ENCODE measurements at places on chromosomes 13 and 19.

DNA sequence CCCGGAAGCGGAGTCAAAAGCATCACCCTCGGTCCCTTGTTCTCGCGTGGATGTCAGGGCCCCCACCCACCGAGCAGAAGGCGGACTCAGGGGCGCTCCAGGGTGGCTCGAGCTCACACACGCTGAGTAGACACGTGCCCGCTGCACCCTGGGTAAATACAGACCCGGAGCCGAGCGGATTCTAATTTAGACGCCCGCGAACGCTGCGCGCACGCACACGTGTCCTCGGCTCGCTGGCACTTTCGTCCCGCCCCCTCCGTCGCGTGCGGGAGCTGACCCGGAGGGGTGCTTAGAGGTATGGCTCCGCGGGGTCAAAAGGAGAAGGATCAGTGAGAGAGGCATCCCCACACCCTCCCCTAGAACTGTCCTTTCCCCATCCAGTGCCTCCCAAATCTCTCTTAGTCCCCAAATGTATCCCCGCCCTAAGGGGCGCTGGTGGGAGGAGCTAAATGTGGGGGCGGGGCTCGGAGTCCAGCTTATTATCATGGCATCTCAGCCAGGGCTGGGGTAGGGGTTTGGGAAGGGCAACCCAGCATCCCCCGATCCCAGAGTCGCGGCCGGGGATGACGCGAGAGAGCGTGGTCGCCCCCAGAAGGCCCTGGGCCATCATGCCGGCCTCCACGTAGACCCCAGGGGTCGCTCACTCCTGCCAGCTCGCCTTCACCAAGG is 451 bp upstream of the ICAM5 start:
- DNase-seq, result peak; percentile 56

- DNase-seq, result no peak
Observed at GRCh38 chr19:6849876-6850275, 37.5 kb upstream of the ADGRE1 start.

GRCh38 chr13:87942205-87942604 is 271.0 kb downstream of the SLITRK5 start:
- DNase-seq, result no peak

- no peak for DNase-seq
Observed at GRCh38 chr13:110409581-110409992, 102.5 kb downstream of the COL4A2 start.

All from naive thymus-derived CD8-positive, alpha-beta T cell (primary cell).